ENCODE measurements at places on chromosomes 5 and 9.

DNA sequence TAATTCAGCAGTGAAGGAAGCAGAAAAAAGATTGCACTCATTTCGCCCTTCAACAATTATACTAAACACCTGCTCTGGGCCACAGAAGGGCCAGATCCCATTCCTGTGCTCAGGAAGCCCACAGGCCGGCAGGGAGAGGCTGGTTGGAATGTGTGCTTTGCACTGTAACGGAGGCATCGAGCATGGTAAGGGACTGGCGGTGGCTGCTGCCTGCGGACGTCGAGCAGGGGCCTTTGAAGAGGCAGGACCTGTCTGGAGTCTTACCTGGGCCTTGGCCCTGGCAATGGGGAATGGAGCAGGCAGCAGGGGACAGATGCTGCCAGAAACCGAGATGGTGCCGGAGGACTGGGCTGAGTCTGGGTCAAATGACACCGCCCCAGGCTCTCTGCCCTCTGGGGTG, 97.8 kb downstream of the KCNIP1 start:
- no peak for DNase-seq

DNA sequence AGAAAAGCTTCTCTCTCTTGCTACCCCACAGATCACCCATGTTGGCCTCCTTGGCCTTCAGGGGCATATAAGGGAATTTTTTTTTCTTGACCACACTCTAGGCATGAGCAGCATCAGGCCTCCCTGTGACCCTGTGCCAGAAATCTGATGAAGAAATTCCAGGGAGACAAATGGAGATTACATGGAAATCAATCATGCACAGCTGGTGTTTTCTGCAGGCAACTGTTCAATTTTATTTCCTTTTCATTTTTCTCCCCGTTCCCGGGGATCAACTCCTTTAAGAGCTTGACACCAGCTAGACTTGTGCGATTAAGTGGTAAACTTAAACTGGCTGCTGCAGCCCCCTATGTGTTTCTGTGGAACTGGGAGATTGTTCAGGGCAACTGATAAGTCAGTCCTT, 59.3 kb downstream of the GALNT10 start:
- no peak for DNase-seq

DNA sequence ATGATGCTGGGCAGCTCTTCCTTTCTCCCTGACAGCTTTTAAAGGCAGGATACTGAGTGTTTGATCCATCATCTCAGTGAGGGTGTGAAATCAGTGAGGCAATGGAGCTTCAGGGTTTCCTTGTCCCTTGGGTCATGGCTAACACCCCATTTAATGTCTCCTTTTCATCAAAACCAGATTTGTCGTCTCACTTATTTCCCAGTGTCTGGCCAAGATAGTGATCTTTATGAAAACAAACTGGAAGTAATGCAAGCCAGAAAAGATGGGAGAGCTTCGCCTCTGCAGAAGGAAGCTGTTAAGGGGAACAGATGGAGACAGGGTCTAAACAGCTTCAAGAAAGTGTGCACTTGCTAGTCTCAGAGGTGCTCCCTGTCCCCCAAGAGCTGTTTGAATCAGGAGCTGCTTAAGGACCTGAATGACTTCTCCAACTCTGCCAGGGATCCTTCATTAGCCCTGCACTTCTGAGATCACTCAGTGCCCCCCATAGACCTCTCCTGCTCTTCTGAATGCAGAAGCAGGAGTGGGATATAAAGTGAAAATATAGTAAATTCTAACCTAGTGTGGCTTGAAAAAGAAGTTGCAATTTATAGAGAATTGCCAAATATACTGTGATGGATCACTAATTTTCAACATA, 96.1 kb downstream of the F2RL2 start:
- DNase-seq = no peak

GRCh38 chr5:151141535-151141934, 16.0 kb downstream of the ANXA6 start:
- DNase-seq = peak; percentile 74

DNA sequence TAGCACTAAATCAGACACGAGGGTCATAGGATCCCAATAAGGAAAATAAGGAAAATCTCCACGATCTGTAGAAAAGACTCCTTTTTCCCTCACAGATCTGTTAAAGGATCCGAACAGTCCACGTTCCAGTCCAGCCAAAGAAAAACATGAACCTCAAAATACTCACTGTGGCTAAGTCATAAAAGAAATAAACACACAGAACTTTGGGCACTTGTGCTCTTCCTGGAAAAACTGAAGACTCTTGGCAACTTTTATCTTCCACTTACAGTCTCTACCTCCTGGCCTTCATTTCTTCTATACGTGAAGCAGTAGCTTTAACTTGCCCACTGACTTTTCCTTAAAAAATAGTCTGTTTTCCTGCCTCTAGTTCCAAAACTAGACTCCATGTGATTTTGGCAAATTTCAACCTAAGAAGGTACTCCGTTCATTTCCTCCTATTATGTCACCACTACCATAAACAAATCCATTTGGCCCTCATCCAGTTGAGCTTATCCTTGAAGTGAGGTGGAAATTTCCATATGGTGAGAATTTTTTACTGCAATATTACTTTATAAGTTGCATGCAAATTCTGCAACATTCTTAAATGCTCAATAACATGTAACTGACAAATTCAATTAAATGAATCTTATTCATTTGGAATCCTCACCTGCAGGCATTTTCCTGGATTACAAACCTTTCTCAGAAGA, 5.3 kb upstream of the LHFPL2 start:
- no peak for DNase-seq

Measured in activated naive CD4-positive, alpha-beta T cell treated with anti-CD3 and anti-CD28 coated beads, Interleukin-2, amount 50 U/mL, for 72 hours (primary cell).